ENCODE measurements at places on chromosomes 6 and 20.
A peak's percentile ranks its signal among the peaks of the same experiment; 100 is the strongest.

GRCh38 chr20:64188091-64188490 is 23.8 kb downstream of the MYT1 start:
- DNase-seq: no peak

DNA sequence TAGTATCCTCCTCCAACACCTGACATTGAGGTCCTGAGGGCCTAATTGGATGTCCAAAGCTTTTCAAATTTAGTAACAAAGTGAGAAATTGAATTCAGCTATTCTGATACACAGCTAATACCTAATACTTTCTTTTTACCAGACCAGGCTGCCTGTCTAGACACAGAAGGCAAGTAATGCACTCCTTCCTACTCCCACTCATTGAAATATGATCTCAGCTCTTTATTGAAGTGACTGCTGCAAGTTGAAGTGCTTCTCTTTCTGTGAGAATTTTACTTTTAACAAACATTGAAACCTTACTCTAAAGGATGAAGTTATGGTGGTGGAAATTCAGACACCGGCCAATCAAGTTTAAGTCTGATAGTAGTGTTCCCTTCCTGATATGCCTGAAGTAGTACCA is 90.8 kb upstream of the OGFRL1 start:
- peak; percentile 3 for DNase-seq

DNA sequence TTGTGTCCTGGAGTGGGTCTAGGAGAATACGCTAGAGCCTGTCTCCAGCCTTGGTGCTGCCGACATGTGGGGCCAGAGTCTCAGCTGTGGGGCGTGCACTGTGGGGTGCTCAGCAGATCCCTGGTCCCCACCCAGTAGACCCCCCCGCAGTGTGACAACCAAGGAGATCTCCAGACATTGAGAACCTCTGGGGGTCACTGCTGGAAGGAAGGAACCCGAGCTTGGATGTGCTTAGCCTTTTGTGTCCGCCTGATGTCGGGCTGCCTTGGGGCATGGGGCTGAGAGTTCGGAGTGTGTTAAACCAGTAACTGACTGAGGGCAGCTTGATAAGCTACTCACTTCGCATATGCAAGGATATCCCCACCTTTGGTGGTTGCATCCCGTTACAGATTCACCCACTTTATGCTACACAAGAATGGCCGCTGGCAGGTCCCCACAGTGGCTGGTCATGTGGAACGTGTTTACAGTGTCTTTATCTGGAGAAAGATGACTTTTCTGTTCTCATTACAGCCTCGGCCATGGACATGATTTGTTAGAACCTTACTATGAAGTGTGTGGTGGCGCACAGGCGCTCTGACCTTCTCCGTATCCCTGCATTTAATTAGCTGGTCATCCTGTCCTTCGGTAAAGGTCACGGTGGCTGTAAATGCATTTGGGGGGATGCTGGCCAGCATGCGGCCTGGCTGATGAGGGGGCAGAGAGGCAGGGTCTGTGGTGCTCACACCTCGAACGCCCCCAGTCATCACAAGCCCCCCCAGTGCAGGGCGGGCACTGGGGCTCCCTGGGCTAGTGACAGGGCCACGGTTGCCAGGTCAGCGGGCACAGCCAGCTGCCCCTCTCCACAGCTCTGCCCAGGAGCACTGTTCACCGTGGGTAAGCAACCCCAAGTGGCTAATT is 366.8 kb downstream of the TAF4 start:
- no peak for DNase-seq

DNA sequence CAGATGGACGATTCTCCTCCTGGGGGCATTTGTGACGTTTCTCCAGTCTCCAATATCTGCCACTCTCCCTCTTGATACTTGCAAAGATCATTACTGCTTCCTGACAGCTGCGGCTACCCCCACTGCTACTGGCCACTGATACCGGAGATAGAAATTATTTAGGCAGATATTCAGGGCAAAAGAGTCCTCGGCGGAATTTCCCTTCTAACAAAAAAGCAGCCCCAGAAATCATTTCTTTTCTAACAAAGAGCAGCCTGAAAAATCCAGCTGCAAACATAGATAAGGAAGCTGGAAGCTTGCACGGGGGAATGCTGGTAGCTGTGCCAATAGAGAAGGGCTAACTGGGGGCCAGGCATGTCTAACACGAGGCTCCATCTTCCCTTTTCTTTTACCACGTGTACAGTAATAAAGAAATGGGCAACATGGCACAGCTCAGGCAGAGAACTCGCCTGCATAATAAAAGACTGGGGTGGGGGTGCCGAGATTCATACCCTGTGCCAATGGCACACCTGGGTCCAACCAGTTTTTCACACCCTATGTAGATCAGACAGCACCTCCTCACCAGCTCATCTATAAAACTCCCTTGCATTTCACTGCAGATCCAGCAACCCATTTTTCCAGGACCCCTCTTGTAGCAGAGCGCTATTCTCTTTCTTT is 6.1 kb downstream of the TP53RK start:
- DNase-seq: no peak

GRCh38 chr6:33914645-33915044 is 110.8 kb upstream of the MLN start:
- DNase-seq: no peak

DNA sequence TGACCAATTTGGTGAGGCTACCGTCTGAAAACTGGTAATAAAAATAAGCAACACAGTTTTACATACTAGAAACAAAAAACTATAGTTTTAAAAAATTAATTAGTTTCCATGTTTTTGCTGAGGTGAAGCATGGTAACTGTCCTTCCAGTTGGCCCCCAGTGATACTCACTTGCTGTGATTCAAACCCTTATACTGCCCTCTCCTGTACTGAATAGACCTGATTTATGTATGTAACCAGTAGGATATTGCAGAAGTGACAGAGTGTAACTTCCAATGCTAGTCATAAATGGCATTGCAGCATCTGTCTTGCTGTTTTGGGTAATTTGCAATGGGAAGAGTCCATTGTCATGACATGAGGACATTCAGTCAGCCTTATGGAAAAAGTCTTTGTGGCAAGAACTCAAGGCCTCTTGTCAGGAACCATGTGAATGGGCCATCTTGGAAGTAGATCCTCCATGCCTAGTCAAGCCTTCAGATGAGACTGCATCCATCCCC is 8.9 kb upstream of the CHD6 start:
- no peak for DNase-seq

GRCh38 chr6:111996144-111996865 is 57.6 kb upstream of the CCN6 start:
- no peak for DNase-seq

GRCh38 chr6:50077385-50077784 is 27.7 kb upstream of the DEFB112 start:
- DNase-seq: no peak

DNA sequence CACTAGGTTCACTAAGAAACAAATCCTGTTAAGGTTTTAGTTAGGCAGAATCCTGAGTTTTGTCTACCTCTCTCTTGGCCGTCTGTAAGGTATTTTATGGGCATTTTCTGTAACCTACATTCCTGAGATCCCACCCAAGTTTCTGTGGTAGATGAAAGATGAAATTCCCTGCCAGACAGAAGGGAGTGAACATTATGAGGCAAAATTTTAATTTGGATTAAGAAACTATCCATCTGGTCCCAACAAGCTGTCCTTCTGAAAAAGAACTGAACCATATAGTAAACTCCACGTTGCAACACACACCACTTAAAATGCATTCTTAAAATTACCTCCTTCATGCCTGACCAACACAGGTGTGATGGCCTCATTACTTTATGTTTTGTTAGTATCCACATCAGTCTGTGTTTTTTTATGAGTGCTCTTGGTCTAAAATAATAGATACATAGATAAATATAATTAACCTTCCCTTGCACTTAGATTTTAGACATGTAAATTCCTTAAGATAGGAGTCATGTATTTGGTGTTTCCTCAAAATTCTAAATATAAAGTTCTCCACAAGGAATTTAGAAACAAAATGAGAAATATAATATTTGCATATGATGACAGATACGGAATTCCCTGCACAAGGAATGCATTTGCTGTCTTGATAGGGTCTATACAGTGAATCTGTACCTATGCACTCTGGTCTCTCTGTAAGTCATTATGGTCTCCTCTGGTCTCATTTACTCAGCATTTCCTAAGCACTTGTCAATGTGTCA is 86.5 kb downstream of the CHD6 start:
- no peak for DNase-seq

DNA sequence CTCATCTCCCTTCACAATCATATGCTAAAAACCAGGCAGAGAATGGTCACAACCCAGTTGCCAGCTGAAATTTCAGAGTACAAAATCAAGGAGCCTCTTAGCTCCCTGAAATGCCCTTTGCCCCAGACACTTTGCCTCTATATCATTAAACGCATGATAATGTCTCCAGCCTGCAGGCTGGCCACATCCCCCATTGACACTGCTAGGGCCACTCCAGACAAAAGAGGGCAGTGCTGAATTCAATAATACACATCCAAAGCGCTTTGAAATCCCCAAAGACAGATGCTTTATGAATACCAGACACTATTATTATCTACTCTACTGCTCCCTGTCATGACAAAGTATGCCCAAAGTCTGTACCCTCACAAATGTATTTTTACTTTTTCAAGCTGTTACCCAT is 348.3 kb upstream of the POU3F2 start:
- no peak for DNase-seq

DNA sequence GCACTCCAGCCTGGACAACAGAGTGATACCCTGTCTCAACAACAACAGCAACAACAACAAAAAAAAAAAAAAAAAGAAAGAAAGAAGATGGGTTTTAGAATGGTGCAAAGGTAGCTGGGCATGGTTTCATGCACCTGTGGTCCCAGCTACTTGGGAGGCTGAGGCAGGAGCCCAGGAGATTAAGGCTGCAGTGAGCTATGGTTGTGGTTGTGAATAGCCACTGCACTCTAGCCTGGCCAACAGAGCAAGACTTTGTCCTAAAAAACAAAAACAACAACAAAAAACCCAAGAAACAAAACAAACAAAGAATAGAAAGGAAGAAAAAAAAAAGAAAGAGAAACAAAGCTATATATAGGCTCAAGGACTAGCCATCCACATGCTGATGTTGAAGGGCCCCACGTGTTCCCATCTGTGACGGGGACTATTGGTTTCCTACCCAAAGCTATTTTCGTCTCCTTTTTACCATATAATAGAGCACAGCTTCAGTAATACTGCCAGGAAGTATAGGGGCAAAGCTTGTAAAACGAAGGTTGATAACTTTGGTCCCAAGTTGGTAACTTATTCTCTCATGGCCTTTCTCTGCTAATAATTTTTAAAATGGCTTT is 7.9 kb upstream of the EEF1E1 start:
- DNase-seq: no peak

GRCh38 chr6:36840432-36841403 is 1.5 kb upstream of the CPNE5 start:
- no peak for DNase-seq

DNA sequence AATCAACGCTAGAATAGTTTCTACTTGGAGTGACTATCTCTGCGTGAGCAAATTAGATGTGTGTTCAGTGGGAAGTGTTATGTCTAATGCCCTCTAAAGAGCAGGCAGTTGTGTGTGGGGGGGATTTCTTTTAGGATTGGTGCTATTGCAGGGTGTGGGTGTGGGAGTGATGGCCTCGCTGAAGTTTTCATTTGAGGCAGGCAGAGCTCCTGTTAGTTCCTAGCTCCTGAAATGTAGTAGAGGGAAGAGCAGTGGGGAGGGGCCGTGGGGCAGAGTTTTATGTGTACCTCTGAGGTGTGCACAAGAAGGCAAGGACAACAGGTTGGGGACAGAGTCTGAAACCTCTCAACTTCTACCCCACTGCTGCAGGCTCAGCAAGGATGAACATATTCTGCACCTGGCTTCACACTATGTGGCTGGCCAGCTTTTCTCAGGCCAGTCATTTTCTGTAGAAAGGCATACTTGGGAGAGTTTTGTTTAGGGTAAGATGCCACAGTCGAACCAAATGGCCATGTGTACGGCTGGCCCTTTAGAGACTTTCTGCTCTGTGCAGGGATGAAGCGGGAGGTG is 229.2 kb upstream of the SUPT3H start:
- DNase-seq: no peak

DNA sequence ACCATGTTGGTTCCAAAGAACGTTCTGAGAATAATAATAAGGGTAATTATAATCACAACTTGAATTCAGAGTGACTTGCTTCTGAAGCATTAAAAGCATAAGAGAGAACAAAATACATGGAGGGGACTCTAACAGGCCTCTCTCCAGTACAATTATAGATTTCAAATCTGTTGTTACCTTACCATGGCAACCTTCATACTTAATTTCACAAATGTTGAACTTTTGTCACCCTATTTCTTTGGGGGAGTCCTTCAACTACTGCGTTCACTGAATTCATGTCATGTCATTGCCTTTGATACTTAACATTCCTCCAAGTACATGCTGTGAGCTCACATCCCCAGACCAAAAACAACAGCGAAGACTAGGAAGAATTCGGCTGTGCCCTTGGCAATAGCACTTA is 104.0 kb downstream of the MKKS start:
- DNase-seq: no peak

- no peak for DNase-seq
Observed at GRCh38 chr20:48908656-48909319, 12.7 kb upstream of the ARFGEF2 start.

DNA sequence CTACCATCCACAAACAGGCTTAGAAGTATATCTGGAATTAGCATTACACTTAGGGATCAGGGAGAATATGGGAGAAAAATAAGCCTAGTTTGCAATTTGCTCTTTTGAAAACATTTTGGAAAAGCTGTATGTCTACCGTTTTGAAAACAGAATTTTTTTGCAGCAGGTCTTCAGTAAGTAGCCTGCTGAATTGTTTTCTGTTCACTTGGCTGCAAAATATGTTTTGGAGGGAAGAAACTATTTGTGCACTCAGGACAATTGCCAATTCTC is 39.6 kb downstream of the ILRUN start:
- DNase-seq: no peak

DNA sequence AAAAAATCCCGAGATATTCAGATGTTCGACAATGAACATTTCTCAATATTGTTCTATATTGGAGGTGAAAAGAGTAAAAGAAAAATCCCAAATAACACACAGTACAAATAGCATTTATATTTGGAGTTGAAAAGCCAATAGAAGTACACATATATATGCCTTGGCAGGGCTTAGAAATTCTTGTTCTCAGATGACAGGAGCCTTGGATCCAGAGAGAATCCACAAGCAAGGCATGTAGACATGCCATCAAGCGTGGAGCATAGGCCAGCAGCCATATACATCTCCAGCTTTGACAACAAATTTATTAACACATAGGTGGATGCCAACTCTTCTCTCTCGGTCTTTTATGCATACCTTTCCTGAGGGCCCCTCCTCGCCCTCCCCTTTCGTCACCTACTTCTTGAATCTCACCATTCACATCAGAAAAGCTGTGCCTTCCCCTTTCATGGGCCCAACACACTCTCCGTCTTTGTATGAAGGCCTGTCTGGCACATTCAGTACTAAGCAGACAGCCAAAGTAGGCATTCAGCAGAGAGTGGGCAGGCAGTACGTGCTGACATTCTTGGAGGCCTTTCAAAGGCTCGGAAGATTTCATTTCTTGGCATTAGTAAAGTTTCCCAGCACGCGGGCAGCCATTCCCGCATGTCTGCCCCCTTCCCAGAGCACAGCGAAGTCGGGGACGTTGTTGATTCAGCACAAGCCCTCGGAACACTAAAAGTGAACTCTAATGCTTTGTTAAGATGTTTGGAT is 18.2 kb downstream of the NEDD9 start:
- DNase-seq: no peak

Data from NCI-H510A (cell line).